ENCODE measurements at places on chromosomes 3 and 15.

- DNase-seq = no peak
Measured at GRCh38 chr3:60190073-60190472, 1061.2 kb downstream of the FHIT start.

DNA sequence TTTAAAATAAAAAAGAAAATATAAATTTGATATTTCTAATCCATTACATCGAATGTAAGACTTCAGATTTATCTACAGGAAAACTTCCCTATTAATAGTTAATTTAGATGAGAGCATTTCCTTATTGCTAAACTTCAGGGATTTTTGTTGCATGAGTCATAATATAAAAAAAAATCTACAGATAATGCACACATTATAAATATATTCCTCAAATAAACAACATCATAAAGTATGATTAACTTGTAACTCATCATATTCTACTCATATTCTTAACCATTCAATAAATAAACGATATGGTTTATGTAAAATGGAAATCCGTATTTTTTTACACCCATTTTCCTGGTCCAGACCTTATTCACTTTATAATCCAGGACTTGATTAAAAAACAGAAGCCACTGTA, 477.0 kb downstream of the EPHA3 start:
- DNase-seq = no peak

DNA sequence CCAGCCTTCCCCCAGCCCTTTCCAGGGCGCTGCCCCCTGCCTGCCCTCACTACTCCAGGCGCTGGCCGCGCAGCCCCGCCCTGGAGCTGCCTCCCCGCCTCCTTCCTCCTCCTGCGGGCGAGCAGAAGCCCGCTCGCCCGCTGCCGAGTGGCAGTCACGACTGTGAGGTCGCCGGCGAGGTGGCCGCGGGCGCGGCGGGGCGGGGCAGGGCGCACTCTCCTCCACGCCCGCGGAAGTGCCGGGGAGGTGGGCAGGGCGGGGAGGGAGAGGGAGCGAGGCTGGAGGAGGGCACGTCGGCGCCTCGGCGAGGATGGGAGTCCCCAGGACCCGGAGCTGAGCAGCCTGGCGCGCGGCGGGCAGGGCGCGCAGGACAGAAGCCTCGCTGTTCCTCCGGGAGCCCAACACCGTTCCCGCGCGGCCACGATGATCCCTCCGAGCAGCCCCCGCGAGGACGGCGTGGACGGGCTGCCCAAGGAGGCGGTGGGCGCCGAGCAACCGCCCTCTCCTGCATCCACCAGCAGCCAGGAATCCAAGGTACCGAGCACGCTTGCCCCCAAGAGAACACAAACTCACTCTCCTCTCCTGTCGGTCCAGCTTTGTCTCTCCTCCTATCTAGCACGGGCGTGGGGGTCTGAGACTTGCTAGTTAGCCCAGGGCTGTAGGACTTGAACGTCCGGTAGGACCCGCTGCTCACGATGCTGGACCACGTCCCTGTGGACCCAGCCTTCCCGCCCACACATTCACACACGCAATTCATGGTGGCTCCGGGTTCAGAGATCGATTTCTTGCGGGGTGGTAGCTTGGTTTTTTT, at the start of gene STAC:
STAC (plus strand) TSS at position 284 of the 811 bp plus-strand sequence; CDS start at position 424, 140 bp downstream.
- no peak for DNase-seq

DNA sequence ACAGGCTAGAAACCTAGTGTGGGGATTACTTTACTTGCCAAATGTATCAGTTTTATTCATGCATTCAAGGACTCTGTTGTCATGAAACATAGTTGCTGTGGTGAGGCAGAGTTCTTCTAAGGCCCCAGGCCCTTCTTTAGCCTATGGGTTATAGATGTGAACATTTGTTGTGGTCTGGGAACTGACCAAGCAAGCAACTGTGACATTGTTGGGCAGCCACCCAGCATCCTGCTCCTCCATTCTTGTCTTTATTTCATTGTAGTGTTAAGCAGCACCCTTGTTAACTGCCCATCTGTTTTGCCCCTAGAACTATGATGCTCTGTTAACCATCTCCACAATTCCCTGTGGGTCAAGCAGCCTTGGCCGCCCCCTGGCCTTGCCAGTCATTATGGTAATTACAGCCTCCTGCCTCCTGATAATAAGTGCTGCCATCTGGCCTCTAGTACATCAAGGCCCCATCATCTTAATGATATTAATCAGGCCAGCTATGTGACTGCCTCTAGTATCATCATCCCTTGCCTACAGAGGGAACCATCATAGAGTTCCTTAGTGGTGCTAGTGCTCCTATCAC, 12.2 kb upstream of the IFT57 start:
- no peak for DNase-seq

DNA sequence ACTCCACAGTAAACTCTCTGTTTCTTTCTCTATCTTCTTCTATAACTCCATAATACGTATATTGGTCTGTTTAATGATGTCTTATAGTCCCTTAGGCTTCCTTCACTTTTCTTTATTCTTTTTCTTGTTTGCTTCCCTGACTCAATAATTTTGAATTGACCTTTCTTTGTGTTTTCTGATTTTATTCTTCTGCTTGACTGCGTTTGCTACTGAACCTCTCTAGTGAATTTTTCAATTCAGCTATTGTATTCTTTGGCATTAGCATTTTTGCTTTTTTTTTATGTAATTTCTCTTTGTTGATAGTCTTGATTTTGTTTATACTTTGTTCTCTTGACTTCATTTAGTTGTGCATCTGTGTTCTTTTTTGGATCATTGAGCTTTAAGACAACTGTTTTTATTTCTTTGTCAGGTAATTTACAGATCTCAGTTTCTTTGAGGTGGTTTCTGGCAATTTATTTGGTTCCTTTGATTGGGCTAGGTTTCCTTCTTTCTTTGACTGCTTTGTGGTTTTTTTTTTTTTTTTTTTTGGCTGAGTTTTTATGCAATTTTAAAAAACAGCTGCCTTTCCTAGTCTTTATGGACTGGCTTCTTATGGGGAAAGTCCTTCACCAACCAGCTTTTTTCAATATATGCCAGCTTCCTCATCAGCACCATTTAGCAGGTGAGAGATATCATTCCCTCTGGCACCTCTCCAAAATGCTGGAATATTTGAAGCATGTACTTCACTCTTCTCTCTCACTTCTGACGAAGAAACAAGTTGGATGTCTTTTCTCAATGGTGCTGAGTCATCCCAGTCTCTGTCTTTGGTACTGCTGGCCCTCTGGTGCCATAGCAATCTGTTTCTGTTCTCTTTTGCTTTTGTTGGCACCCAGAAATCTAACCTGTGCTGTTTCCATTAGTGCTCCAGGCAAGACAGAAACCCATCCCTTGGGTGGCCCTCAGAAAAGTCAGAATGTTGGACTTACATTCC, 17.6 kb downstream of the RSRC1 start:
- no peak for DNase-seq

GRCh38 chr3:58519668-58520402, 17.2 kb downstream of the ACOX2 start:
- no peak for DNase-seq
